IPS DF 19.7 (cell line): ENCODE measurements at places on chromosomes 2 and 18.

GRCh38 chr2:25314514-25315315 is 27.0 kb downstream of the DNMT3A start:
- peak; percentile 71 for DNase-seq

GRCh38 chr2:178280244-178280852 is 86.0 kb downstream of the OSBPL6 start:
- DNase-seq, result no peak

DNA sequence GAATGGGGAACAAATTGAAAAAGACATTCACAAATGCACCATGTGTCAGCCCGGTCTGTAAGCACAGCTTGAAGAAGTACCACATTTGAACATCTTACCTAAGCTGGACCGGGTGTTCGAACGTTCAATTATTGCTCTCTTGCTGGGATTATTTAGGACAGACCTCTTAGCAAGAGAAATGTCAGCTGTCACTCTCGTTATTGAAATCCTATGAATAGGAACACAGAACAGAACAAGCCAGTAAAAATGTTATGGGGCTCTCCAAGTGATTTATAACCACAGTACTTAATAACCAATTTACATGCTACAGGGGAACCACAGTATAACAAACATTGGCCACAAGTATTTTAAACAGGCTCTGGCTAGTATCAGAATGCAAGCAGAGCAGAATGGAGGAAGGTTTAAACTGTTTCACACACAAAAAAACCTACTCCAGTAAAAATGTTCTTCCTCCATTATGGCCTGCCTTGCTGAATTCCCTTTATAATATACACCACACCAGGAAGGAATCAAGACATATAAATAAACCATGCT is 32.5 kb upstream of the ARL5A start:
- DNase-seq, result no peak

DNA sequence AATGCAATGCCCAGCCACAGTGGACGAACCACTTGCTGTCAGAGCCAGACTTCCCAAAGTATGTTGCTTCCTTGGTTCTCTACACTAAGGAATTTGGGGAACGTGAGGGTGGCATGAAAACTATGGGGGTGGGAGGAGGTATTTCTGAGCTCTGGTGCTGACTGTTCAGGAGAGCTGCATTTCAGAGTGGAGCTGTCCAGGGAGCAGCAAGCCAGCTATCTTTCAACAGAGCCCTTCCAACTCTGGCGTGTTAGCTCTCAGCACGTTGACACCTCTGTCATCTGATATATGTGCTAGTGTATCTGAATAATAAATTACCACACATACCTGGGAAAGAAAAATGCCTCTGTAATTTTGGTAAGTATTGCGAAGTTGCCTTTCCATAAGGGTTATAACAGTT is 66.1 kb downstream of the SAP130 start:
- no peak for DNase-seq

DNA sequence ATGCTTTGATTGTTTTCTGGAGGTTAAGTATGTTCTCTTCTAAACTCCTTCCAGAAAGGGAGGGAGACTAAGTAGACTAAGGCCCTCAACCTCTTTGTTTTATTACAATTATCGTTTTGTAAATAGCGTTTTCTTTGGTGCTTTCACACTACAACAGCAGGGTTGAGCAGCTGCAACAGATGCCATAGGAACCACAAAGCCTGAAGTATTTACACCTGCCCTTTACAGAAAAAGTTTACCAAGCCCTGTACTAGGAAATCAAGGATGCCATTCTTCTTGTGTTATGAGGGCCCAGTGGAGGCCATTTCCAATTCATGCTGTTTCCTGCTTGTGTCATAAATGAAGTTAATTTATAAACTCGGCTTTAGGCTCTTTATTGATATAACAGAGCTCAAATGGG is 914.8 kb downstream of the DCDC2C start:
- no peak for DNase-seq

- no peak for DNase-seq
Measured at GRCh38 chr2:234951664-234952269, at the start of gene SH3BP4. Gene SH3BP4, plus strand, starts transcription at chr2:234952017. Its CDS starts 82,986 bp downstream, at chr2:235035003.

DNA sequence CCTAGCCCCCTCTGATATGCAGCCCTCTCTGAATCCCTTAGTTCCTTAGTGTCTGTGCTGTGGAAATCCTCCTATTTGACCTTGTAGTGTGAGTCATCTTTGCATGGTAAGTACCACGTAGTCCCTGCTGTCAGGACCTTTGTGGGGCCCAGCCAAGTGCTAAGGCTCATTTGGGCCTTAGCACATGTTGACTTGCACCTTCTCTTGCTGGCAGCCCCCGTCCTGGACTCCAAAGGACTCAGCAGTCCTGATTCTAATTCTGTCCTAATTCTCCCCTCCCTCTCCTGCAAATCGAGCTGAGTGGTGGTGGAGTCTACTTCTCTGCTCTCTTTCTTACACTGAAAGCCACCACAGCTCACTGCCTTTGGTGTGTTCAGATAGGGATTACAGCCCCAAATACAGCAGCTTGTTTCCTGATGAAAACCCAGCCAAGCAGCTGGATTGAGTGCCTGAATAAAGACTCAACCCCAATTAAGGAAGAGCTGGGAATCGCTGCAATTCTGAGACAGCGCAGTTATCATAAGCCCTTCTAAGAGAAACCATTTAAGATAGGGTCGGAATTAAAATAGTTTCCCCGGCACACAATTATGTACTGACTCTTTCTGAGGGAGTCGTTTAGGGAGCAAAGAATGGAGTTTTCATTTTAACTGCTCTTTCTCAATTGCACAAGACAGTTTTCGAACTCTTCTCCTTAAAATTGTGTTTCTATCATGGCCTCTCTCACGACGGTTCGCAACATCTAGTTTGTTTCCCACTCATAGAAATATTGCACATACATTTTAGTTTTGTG is 215.6 kb upstream of the TNP1 start:
- no peak for DNase-seq

DNA sequence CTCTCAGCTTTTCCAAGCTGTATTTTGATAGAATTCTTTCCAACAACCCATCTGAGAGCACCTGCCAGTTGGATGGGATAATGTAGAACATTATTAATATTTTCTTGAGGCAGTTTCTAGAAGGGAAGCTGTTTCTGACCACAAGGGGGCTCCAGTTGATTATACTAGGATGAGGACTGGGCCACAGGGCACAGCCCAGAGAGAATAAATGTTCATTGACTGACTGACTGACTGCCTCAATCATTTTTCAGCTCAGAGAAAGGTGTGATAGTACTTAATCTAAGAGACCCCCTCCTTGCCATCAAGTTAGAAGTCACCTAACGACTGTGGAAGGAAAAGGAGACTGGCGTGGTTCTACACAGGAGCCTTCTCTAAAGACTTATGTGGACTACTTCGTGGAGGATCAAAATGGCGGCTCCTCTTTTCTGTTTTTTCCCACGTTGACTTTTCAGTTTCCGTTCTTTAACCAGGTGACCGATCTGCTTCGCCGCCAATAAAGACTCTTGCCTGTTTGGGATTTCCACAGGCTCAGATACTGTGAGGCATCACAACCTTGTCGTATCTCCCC is 31.9 kb upstream of the CREG2 start:
- no peak for DNase-seq

DNA sequence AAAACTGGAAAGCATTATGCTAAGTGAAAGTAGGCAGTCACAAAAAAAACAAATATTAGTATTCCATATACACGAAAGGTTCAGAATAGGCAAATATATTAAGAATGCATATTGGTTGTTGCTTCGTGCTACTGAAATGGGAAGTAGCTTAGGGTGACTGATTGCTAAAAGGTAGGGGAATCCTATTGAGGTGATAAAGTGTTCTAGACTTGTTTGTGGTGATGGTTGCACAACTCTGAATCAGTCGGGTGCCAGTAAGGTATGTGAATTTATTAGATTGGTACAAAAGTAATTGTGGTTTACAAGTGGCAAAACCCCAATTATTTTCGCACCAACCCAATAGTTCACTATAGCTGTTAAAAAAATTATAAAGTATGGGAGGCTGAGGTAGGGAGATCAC is 20.7 kb downstream of the USP34 start:
- no peak for DNase-seq

DNA sequence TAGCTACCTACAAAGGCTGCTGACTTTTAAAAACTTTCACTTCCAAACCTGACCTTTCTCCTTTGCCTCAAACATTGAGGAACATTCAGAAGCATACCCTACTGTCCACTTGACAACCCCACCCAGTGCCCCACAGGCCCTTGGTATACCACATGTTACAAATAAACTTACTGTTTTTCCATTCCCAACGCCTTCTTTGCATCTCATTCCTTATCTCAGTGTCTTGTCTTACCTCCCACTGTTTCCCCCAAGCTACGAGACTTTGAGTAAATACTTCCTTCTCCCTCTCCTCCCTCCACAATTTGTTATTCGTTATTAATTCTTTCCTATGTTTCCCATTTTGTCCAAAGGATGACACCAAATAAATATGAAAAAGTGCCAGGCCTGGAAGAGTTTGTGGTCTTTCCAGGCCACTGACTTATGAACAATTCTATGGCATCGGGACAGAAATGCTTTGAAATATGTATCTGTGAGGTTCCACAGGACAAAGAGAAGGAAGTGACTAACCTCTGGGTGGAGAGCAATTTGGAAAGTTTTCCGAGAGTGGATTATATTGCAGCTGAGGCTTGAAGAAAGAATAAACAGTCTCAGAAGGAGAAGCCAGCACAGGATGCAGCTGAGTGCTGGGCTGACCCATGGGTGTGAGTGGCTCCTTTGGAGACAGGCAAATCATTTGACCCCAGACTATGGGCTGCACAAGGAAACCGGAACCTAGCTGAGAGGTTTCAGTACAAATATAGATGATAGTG is 409.0 kb downstream of the LPIN1 start:
- DNase-seq, result no peak

- no peak for DNase-seq
Measured at GRCh38 chr2:196213252-196213980, 42.0 kb upstream of the STK17B start.

DNA sequence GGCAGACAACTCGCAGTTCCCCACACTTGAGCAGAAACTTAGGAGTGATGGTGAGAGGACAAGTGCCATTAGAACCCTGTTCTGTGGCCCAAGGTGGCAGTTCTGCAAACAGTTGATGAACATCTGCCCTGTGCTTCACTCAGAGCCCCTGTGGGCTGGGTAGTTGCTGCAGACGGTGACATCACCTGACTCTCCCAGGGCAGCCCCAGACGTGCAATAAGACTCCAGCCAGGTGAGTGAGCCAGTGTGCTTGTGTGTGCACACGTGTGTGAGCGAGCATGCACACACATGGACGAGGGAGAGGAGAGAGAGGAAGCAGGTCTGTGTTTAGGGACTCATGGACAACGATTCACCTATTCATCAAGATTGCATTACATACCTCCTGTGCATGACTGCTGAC is 136.0 kb upstream of the GLI2 start:
- DNase-seq, result no peak

- no peak for DNase-seq
Measured at GRCh38 chr2:127769587-127769986, 41.4 kb downstream of the WDR33 start.

DNA sequence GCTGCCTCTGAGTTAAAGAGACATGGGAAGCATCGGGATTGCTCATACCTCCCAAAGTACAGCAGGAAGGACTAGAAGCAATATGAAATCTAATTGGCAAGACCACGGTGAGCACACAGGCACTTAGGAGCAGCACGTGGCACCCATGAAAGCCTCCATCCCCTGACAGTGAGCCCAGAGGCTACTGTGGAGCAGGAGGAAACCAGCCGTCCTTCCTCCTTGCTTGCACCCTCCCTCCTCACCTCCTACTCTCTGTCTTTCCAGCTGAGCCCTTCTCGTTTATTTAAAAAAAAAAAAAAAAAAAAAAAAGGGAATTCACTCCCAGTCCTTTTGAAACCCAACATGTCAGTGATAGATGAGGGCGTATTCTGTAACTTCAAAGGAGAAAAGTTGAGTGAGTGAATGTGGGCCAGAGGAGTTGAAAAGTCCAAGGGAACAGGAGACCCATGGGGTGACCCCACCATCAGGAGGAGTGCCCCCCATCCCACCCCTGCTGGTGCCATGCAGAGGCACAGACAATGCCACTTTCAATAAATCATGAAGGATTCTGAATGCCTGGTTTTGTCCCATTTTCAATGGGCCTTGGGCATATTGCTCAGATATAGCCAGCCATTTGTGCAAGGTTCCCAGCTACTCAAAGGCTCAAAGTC is 96.6 kb upstream of the ALPP start:
- DNase-seq, result no peak

DNA sequence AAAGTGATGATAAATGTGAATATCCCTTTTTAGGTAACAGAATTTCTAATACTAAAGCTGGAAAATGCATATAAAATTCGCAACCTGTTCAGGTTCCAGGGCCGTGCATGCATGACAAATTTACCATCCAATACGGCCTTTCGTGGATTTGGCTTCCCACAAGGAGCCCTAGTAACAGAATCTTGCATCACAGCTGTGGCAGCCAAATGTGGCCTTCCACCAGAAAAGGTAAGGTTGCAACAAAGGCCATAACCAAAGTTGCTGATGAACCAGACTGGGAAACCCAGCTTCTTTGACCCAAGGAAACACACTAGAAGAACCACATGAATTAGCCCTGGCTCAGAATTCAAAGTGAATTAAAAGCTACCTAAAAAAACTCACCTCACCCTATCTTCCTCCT is 49.6 kb upstream of the BZW1 start:
- DNase-seq, result no peak

- DNase-seq, result no peak
Measured at GRCh38 chr2:38091760-38092159, 15.8 kb upstream of the CYP1B1 start.

GRCh38 chr2:165745916-165746315 is 48.1 kb downstream of the GALNT3 start:
- no peak for DNase-seq

DNA sequence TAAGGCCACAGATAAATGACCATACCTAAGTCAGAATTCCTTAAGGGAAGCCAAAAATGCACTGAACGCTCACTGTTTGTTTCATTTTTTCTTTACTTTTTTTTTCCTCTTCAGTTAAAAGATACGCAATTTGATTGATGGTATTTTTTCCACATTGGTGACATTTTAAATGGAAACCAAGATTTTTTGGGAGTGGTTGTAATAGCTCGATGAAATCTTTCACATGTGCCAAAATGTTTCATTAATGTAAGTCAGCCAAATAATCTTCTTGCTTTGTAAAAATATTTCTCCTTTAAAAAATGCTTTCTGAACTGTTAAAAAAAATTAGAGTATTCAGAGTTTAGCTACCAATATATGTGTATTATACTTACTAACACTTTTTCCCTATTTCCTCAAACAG is 339.8 kb downstream of the ZEB2 start:
- DNase-seq, result no peak

GRCh38 chr2:120174963-120175581 is 48.1 kb downstream of the TMEM185B start:
- no peak for DNase-seq

- DNase-seq, result no peak
Measured at GRCh38 chr2:159163930-159164329, 122.6 kb downstream of the WDSUB1 start.

DNA sequence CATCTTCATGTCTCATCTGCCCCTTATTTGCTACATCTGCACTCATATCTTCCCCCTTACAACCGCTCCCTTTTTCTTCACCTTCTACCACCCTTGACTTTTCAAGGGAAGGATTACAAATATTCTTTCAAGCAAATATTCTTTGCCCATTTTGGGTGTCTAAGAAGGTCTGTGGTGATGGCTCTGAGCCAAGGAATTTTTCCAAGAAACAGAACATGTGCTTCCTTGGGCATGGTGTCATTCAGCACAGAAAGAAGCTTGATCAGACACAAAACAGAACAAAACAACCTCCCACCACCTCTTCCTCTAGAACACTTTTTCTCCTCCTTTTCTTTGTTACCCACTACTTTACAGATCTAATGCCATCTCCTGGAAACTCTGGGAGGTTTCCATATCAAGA is 313.7 kb downstream of the SATB2 start:
- DNase-seq, result no peak
